ENCODE measurements at places on chromosomes 6 and 20.

DNA sequence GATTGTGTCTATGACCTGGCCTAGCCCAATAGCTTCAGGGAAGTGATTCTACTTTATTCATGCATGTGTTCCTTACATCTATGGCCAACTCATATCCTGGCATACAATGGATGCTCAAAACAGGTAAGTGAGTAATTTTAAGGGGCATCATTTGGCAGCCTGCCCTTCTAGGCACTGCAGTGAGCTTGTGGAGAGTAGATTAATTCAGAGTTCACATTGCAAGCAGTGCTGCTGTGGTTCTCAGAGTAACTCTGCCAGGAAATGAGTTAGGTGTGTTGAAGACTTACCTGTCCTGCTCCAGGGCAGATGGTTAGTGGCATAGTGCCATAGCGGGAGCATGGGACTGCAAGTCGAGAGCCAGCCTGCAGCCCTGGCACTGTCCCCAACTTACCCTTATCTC, 158.0 kb downstream of the SCP2D1 start:
- DNase-seq: no peak

GRCh38 chr6:28588666-28589065, 63.0 kb downstream of the GPX5 start:
- no peak for DNase-seq

DNA sequence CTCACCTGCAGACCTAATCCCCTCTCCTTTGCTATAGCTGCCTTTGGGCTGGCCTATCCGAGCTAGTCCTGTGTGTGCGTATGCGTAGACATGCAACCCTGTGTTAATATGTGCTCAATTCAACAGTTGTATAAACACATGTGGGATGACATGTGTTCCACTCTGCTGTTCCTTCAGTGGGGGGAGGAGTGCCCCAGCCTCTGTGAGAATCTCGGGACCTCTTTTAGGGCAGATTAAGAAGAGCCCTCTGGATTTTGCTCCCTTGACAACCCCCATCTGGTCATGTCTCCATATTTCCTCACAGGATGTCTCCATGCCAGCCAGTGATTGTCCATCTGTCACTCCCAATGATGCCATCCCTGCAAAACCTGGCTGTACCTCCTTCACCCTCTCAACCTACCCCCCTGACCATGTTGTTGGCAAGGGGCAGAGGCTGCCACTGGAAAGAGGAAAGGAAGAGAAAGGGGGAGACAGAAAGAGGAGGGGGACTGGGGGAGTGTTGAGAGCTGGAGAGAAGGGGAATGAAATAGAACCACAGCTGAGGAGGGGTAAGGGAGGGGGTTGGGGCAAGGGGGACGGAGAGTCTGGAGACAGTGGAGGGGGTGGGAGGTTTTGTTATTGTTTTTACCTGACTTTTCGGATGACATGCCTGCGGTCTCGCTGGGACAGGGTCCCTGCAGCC, 417 bp downstream of the PRRT1 start:
- no peak for DNase-seq

- DNase-seq: no peak
Measured at GRCh38 chr6:451847-452246, 60.3 kb downstream of the IRF4 start.

GRCh38 chr6:90062667-90063066, 168.4 kb downstream of the GJA10 start:
- DNase-seq: no peak

DNA sequence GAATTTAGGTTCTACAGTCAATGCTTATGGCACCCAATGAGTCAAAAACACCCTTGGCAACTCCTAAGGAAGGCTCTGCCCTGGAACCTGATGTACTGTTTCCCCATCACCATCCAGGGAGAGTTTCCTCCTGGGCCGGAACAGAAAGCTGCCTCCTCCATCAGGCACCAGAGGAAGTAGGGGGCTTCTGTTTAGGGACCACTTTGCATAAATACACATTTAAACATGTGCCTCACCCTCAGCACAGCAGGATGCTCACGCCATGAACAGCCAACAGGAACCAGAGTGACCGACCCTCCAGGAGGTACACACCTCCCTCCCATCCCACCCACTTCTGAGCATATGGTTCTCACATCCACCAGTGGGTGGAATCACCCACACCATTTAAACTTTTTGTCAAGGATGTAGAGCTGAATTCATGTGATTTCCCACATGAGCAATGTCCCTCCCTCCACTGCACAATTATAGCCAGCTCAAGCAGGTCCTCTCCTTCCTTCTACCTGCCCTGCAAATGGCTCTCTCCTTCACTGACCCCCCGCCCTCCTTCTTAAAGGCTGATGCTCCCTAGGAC, 14.8 kb downstream of the DDRGK1 start:
- DNase-seq: no peak

DNA sequence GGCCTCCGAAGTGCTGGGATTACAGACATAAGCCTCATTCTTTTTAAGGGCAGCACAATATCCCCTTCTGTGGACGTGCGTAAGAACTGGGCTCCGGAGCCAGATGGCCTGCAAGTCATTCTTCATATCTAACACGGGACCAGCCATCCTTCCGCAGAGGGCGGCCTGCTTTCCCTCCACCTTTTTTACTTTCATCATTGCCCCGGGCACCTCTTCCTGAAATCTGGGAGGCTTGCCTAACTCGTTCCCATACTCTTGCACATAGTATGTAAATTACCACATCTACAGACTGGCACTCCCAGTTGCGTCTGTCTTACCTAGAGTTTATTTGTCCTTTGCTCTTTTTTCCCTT, 29.9 kb upstream of the SLC23A2 start:
- DNase-seq: no peak

- no peak for DNase-seq
Measured at GRCh38 chr6:22445946-22446345, 123.4 kb upstream of the HDGFL1 start.

DNA sequence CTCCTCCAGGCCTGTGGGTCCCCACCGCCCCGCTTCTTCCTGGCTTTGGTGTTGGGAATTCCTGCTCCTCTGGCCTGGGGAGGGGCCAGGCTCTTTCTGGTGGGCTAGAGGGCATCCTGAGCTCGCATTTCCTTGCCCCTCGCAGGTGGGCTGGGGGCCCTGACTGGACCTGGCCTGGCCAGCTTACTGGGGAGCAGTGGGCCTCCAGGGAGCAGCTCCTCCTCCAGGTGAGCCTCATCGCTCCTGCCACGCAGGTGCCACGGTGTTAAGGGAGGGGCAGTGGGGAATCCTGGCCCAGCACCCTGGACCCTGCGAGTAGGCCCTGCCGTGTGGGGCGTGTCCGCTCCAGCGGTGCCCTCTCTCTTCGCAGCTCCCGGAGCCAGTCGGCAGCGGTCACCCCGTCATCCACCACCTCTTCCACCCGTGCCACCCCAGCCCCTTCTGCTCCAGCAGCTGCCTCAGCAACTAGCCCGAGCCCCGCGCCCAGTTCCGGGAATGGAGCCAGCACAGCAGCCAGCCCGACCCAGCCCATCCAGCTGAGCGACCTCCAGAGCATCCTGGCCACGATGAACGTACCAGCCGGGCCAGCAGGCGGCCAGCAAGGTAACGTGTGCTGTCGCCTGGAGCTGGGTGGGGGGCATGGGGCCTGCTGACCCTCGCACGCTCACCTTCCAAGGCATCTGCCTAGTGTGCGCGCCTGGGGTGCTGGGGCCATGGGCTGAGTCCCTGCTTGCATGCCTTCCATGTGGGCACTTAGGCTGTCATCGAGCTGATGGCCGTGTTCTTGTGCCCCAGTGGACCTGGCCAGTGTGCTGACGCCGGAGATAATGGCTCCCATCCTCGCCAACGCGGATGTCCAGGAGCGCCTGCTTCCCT, 4.7 kb downstream of the ADRM1 start:
- DNase-seq: no peak

DNA sequence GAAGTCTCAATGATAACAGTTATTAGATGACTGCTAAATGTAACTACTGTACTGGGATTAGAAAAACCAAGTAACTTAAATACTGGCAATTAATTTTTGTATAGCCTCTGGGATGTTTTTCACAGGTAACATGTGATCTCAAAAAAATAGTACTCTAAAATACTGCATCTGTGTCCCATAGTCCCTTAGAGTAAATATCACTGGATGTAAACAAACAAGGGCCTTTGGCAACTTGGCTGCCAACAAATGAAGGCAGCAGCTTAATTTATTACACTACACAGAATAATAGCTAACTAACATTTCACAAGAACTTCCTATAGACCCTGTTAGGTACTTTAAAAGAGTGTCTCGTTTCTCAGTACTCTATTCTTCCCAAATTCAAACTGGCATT, 14.0 kb downstream of the ARHGAP18 start:
- DNase-seq: no peak

GRCh38 chr6:64006246-64006645, 370.6 kb downstream of the PHF3 start:
- DNase-seq: no peak
